Renal cortical epithelial cell (primary cell): ENCODE measurements at places on chromosomes 5 and 9. TPM values are rescaled to one million over a fixed set of nuclear protein-coding genes. Genes with fewer than 3 reads are reported as not detected.

The SUSD3 gene
- 5.1 and 6.9 TPM in 2 replicates for total RNA-seq

DNA sequence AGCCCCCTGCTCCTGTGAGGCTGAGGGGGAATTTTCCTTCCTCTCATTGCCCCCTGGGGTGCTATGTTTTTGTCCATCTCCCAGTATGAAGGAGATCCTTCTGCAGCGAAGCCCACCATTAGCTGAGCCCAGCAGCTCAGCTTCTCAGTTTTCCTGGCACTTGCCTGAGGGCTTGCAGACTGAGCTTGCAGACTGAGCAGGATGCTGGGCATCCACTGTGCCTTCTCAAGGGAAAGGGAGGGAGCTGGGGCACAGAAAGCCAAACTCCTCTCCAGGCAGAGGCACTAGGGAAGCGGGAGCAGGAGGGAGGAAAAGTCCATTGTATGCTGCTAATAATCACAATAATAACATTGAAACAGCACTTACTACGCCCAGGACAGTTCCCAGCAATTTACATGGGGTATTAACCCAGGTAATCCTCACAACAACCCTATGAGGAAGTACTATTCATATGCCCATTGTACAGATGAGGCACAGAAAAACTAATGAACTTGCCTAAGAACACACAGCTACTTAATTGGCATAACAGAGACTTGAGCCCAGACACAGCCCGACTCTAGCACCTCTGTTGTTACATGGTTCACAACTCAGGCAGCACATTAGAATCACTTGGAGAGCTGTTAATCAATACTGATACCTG lies 86.9 kb upstream of the SSBP2 start:
- DNase-seq: no peak

The CATSPER3 gene
- total RNA-seq: 0.10 TPM in 1 of 2 replicates, not detected in the other

GRCh38 chr5:160418561-160419457 lies at the start of gene SLU7:
Gene SLU7 (minus strand): TSS chr5:160419081. CDS start chr5:160415294, 3,787 bp downstream.
- DNase-seq: peak; percentile 90

The CCNJL gene
- total RNA-seq: 4.2 and 5.3 TPM in 2 replicates

DNA sequence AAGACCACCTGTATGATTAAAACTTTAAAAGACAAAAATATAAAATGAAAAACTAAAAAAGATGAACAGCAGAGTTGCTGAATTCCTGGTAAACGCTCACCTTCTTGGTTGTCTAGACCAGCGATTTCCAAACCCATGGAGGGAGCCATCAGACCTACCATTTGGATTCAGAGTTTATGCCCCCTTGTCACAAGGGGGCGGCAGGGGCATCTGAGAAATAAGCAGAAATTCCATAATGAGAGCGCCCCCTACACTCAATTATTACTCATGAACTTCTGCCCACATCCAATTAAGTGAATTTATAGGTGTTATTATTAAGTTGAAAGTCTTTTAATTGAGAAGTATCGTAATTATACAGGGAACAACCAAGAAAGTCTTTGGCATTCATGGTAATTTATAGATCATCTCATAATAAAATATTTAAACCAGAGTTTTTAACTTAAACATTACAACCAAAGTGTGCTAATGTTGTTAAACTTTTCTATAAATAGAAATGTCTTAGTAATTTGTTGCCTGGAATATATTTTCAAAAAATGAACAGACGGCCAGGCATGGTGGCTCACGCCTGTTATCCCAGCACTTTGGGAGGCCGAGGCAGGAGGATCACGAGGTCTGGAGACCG lies 35.2 kb upstream of the SPATA31C2 start:
- DNase-seq: peak; percentile 86

- no peak for DNase-seq
Measured at GRCh38 chr9:96065482-96066251, 190.2 kb downstream of the ERCC6L2 start.

The NUTM2G gene
- not detected in 2 replicates for total RNA-seq
